EH (cell line): ENCODE measurements at places on chromosomes 13 and 19.

- no peak for DNase-seq
These were observed 16.8 kb downstream of the EPN1 start for GRCh38 chr19:55691561-55692481.

DNA sequence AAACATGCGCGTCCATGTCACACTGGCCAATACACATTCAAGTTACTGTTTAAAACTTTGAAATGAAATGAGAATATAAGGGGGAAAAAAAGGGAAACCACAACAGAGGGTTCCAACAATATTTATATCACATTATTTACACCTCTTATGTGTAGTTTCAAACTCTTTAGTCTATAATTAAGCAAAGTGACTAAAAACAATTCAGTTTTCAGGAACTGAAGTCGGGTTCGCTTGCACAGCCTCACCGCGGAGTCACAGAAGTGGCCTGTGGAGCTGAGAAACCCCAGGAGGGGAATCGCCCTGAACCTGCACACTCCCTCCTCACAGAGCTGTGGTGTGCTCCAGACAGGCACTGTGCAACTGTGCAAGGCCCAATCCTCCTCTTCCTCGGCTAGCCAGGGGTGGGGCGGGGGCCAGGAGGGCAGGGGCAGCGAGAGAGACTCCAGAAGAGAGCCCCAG is 75.9 kb downstream of the STK24 start:
- no peak for DNase-seq

DNA sequence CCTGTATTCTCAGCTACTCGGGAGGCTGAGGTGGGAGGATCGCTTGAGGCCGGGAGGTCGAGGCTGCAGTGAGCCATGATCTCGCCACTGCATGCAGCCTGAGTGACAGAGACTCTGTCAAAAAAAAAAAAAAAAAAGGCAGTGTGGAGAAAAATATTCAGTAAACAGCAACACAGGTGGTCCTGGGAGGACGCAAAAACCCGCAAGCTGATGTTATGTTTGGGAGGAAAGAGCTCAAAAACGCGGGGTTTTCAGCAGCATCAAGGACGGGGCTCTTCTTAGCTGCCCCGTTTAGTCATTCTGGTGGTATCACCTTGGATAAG is 599 bp upstream of the ZNF784 start:
- no peak for DNase-seq

DNA sequence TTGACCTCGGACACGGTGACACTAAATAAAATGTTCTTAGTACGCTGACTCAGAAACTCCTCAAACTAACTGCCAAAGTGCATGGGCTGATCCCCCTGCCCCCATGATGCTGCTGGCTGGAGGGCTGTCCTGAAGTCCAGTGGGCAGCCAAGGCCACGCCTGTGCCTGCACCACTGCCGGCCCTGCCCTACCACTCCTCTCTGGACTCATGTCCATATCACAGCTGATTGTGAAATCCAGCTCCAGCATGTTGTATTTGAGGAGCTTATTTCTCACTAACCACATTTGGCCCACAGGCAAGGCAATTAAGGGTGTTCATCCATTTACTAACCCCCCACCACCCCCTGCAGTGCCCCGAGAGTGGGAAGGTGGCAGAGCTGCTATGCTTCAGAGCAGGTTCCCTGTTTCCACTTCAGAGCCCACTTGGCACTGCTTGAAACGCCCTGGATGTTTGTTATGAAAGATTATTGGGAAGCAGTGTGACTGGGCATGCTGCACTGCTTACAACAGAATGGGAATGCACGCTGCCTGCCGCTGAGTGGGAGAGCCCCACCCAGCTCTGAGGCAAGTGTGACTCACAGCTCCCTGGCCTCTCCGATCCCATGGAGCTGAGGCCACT is 114.0 kb downstream of the UQCRFS1 start:
- DNase-seq, result peak; percentile 90
